ENCODE measurements at places on chromosomes 3 and 15.

GRCh38 chr3:127044996-127045395 lies 62.1 kb downstream of the PLXNA1 start:
- no peak for DNase-seq

DNA sequence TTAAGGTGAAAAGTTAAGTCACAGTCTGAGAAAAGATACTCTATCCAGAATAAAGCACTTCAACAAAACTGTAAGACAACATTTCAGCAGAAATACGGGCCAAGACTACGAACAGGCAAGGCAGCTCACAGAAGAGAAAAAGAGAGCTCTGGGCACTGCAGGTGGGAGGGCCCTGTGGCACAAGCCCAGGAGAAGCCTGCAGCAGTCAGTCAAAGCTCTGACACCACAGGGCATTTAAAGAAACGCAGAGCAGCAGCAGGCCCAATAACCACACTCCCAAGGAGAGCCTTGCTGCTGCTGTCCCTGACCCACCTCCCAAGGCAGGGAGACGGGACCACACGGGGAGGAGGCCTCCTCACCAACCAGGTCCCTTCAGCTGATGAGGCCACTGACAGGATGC lies 19.2 kb downstream of the CHSY1 start:
- no peak for DNase-seq

- DNase-seq: no peak
Observed at GRCh38 chr15:62935300-62936081, 107.1 kb upstream of the TPM1 start.

GRCh38 chr15:101446518-101447167 lies 42.9 kb downstream of the PCSK6 start:
- no peak for DNase-seq

DNA sequence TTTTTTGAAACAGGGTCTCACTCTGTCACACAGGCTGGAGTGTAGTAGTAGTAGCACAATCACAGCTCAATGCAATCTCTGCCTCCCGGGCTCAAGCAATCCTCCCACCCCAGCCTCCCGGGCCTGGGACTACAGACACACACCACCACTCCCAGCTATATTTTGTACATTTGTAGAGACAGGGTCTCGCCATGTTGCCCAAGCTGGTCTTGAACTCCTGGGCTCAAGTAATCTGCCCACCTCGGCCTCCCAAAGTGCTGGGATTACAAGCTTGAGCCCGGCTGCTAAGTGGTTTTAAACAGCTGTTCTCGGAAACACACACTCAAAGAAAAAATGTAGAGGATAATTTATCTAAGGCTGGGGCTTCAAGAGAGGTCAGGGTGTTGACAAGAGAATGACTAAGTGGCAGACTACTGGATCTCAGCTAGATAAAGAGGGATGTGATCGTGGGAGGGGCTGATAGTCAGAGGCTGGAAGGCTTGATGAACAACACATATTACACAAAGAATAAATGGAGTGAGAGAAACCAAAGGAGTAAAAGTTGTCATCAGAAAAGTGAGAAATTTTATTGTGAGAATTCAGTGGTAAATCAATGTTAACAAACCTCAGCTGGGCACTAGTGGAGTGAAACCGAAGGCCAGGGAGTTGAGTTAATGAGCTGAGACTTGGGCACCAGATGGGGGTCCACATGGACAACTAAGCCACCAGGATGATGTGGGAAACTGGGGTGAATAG lies 6.7 kb downstream of the CCR5AS start:
- DNase-seq: no peak

- DNase-seq: no peak
Observed at GRCh38 chr15:85757939-85758654, 36.6 kb downstream of the KLHL25 start.

DNA sequence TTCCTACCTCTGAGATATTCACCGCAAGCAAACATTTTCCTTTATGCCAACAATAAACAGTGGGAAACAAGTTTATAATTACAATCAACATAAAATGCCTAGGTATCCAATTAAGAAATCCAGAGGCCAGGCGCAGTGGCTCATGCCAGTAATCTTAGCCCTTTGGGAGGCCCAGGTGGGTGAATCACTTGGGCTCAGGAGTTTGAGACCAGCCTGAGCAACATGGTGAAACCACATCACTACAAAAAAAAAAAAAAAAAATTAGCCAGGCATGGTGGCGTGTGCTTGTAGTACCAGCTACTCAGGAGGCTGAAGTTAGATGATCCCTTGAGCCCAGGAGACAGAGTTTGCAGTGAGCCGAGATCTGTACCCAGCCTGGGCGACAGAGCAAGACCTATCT lies 17.3 kb downstream of the TBC1D2B start:
- DNase-seq: no peak
